Suppressor macrophage (primary cell): ENCODE measurements at places on chromosomes 16 and 17.
A peak's percentile ranks its signal among the peaks of the same experiment; 100 is the strongest.

DNA sequence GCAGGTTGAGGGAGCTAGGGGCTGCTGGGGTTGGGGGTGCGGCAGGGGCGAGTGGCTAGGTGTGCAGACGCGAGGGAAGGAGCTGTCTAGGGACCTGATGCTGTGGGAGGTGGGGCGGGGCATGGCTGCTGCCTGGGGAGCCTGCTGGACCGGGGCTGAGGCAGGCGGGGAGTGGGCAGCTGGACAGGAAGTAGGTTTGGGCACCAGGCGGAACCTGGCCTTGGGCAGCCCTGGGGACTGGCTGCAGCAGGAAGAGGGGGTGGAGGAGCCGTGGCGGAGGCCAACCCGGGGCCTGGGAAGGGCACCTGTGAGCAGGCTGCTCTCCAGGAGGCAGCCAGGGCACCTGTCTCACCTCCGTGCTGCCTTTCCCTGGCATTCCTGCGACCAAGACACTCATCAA, 5.9 kb upstream of the DNASE1L2 start:
- DNase-seq = no peak

DNA sequence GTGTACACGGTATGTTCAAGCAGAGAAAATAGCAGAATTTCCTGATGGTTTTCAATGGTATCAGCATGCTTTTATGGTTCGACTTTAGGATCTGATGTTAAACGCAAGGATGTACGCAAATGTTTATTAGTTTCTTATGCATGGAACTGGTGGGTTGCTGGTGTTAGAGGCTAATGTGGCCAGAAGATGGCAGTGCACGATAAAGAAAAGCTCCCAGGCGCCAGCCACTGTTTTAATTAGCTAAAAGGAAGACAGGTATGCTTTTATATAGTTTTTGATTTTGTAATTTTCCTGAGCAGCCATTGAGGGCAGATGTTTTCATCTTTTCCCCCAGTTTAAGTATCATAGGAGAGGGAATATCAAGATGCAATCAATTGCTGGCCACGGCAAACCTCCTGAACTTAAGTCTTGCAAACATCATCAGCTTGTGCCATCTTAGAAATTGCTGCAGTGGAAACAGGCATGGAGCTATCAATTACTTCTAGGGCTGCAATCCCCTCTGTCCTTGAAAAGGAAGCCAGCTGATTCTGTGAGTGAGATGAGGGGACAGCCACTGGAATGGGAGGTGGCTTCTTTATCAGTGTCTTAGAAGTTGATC, 648.5 kb upstream of the RBFOX1 start:
- DNase-seq = peak; percentile 28

GRCh38 chr16:53091466-53092211, 36.8 kb downstream of the CHD9 start:
- peak; percentile 89 for DNase-seq

GRCh38 chr16:86258713-86259112, 251.6 kb upstream of the FOXF1 start:
- no peak for DNase-seq

DNA sequence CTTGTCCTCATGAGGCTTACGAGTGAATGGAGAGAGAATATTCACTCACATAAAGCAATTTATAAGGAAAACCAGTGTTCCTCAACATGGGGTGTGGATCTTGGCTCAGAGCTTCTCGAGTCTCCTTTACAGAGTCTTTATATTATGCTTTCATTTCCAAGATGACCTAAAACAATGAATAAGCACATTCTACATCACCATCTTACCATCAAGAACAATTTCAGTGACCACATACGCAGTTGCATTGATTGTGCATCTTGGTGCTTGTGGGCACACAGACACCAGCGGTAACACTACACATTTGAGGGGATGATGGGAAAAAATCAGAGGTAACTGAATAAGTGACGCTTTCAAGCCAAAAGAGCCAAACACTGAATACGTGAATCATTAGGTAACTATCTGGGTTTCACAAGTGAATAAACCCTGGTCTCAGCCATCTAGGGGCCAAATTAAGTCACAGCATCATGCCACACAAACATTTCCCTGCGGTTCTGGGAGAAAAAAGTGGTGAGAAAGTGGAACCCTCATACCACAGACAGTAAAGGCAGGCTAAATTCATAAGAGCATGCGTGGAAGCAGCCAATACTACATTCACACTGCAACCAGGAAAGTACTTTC, 9.4 kb downstream of the CWC25 start:
- DNase-seq = peak; percentile 9

DNA sequence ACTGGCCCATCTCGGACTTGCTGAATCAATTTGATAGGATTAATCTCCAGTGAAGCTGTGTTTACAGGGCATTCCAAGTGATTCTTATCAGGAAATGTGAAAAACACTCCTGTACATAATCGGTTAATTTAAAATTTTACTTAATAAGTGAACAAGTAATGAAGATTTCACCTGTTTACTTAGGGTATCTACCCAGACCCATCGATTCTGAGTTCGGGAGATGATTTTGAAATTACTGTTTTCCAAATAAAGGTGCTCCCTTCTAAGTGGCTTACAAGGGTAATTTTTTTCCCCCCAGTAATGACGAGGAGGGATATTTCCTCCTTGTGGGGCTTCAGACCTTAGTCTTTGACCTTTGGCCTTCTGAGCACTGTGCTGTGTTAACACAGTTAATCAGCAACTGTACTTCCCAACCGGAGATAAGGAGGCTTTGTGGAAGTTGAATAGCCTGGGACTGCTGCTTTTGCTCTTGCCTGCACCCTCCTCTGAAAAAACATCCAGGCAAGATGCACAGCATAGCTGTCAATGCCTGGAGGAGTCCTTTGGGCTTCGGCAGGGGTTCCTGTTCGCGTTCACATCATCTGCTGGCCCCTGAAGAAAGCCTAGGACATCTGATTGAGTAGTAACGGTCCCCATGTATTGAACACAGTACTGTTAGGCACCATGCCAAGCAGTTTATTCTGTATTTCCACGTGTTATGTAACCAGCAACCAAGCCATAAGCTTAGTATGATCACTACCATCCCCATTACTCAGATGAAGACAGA, 1.8 kb downstream of the FAHD1 start:
- no peak for DNase-seq

DNA sequence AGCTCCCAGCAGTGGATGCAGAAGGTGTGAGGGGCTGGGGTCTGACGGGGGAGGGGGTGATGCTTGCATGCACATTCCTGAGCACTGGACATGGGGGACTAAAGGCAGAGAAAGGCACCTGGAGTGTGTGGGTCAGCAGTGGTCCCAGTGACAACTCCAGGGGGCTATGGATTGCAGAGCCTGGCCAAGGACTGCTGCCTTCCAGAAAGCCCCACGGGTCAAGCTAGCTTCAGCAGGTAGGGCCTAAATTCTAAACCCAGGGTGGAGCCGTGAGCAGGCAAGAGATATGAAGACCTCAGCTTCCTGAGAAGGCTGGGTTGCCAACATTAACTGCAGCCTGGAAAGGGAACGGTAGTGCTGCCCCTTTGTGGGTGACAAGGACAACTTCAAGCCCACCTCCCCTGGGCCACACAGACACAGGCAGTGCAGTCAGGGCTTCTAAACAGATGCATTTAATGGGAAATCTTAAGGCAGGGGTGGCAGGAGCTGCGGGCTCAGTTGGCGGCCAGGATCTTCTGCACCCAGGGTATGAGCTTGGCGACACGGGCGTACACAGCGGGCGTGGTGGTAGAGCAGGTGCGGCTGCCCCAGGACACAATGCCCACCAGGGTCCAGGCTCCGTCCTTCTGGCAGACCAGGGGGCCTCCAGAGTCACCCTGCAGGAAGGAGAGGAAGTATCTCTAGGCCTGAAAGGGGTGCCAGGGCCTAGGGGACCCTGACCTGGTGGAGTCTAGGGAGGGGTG, 3.1 kb downstream of the CTRB2 start:
- DNase-seq = no peak

DNA sequence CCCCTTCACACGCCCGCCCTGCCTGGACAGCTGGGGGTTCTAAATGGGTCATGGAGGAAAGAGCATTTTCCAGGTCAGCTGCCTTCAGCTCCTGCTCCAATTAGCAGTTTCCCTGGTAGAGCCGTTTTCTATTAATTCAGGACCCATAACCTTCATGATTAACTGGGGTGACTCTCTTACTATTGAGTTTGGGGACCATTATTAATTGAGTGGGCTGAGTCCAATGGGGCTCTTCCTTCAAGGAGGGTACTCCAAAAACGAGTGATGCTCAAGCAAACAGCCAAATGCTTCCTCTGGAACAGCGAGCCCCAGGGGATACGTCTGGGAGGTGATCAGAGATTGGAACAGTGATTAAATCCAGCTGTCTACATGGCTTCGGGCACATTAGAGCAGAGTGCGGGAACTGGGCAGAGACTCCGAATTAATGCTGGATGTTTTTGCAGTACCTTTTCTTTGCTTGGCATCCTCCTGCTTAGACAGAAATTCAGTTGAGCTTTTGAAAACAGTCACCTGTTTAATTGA, 68.1 kb upstream of the CACNG3 start:
- no peak for DNase-seq

DNA sequence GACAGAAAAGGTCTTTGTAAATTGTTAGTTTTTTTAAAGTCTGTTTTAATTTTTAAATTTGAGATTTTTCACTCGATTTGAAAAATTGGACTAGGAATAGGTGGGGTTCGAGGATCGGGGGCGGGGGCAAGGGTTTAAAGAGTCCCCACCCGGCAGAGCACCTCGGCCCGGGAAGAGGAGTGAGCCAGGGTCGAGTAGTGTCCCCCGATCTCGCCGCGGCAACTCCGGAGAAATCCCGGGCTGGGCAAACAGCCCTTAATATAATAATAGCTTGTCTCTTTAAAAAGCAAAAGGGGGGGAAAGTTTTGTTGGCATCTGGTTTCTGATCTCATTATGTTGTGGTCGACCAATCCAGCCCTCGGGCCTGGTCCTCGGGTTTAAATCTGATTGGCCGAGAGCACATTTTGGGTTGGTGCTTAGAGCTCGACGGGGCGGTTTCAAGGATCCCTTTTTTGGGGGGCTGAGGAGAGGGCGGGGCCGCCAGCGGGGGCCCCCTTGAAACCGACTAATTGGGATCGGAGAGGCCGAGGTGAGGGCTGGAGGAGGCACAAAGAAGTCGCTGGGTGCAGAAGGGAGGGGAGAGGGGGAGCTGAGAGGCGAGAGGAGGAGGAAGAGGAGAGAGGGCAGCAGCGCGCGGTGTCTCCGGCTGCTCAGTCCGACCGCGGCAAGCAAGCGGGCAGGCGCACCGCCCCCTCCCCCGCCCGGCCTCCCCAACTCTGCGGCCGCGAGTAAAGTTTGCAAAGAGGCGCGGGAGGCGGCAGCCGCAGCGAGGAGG, at the start of gene FZD2:
Gene FZD2 (plus strand): TSS at position 653 of the 775 bp plus-strand sequence. CDS start 205 bp downstream, outside the sequence.
- DNase-seq = peak; percentile 88

DNA sequence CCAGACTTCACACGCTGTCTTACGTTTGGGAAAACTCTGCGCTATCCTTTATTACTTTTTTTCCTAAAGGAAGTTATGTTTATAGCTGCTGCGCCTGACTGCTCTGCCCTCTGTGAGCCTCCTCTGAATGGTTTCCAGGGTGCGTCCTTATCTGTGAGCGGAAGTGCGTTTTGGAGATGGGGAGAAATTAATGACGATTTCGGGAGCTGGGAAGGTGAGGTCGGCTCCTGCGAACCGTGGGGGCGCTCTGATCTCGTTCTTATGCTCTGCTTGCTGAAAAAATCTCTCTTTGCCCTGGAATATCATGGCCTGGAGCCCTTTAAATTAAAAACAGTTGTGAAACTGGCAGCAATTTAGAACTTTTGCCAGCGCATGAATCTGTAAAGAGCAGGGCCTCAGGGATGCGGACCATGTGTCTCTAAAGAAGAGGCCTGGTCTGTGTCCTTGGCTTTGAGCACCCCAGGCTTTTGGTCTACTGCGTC, 135.7 kb upstream of the ZFHX3 start:
- no peak for DNase-seq

DNA sequence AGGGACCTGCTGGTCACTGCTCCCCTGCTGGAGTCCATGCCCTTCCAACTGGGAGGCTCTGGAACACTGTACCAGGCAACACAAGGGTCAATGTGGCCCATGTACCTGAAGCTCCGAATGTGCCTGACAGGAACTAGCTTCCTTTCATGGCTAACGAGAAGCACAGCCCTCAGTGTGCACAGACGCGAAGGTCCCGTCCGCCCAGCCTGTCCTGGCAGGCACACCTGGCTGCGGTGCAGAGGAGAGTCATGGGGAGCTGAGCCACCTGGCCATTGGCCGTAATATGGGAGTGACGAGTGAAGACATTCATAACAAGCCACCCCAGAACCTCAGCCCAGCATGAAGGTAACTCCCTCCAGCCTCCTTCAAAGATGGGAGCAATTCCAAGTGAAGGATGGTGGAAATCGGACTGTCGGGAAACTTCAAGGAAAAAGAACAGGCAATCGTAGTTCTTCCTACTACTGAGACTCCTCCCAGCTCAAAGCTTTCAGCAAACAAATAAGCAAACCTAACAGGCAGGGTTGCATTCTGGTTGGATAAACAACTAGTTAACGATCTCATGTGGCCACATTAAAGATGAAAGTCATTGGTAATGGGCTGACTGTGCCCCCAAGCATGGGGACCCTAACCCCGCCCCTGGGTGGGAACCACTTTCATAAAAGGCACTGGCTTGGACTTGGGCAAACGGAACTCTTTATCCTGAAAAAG, 13.2 kb downstream of the TMEM11 start:
- no peak for DNase-seq

GRCh38 chr17:37833237-37833859, 88.5 kb upstream of the HNF1B start:
- DNase-seq = peak; percentile 63

GRCh38 chr16:85227946-85228862, 115.9 kb upstream of the CIBAR2 start:
- no peak for DNase-seq

DNA sequence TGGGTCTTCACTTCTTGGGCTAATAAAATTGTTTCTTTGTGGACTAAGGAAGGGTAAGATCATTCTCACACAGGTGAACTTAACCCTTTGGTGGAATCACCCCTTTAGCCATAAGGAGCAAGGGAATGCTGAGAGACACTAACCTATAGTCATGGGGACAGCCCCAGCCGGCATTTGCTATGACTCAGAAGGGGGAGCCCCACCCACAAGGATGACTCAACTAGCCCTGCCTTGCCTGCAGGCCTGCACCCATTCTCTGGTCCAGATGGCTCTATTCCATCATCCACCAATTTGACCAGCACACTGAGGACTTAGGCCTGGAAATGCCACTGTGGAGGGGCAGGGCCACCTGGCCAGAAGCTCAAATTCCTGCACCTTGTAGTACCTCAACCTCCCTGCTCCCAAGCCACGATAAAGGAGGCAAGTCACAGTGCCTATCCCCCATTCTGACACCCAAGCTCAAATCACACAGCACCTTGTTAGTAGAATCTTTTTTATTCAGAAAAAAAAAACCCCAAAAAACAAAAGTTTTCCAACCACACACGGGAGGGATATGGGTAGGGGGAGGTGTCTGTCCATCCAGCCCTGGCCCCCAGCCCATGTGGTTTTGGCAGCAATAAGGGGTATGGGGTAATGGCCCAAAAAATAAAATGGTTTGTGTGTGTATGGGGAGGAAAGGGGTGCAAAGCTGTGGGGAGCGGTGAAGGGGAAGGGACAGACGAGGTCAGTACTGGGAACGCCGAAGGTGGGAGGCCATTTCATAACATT, 3.0 kb downstream of the PFN1 start:
- peak; percentile 89 for DNase-seq
